ENCODE measurements at places on chromosomes 6 and 20.

GRCh38 chr6:138987080-138987642, 892 bp downstream of the REPS1 start:
- DNase-seq = no peak

GRCh38 chr6:32183483-32184083, 470 bp downstream of the AGER start:
- DNase-seq = no peak

DNA sequence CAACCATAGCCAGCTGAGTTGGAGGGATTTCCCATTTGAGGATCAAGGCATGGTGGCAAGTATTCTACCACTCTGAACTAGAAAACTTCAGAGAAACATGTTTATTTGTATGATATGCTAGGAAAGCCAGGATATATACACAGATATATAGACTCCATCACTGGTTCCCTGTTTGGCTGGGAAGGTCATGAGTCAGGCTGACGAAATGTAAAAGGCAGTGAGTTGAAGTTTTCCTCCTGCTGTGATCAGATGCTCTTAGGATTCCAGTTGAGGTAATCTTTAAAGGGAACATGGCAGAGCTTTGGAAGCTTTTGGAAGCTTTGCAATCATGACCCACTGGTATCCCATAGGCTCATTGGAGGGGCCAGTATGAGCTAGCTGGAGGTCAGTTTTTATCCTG, 1369.1 kb downstream of the EPHA7 start:
- DNase-seq = no peak

DNA sequence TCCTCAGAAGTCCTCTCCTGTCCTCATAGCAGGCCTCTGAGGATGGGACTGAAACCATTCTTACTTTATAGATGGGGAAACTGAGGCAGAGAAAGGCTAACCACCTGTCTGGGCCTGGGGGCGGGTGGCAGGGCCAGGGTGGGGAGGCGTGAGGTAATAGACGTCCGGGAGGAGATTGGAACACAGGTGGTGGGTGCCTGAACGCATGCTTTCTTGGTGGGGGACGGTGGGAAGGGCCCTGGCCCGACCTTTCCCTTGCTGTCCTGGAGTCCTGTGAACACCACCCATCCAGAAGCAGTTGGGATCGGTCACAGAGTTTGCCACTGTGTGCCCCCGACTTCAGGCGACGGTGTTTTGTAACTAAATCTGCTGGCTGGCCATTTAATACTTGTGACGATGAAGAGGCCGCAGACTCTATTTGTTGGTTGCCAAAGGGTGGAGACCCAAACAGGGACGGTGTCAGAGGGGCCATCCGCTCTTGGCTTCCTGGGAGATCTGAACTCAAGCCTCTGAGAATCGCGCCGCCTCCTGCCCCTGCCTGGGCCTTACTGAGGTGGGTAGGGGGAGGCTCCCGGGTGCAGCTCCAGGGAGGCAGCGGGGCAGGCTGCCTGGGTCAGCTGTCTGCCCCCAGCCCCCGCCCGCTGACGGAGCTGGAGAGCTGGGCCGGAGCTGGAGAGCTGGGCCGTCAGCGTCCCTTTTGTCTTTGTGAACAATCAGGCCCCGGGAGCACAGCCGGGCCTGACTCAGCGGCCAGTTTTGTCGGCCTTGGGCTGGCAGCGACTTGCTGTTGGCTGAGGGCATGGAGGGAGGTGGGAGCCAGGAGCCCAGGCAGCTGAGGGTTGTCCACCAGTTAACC, 4.1 kb downstream of the RBM38 start:
- DNase-seq = no peak

GRCh38 chr6:169898788-169899480, 147.5 kb downstream of the ERMARD start:
- no peak for DNase-seq

DNA sequence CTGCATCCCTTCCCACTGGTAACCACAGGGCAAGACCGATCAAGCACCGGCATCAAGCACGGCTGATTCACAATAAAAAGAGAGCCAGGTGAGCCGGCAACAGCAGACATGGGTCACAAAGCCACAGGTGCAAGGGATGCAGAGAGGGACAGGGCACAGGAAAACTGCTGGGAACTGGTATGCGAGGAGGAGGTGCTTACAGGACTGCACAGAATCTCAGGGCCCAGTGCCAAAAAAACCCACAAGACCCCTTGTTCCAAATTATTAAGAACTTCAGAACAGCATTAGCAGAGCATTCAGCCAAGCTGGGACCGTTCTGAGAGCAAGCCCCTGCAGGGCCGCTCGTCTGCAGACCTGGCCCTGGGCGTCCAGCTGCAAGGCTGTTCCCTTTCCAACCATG, 35.4 kb downstream of the BFSP1 start:
- no peak for DNase-seq

- no peak for DNase-seq
Observed at GRCh38 chr6:79038061-79038460, 40.0 kb downstream of the PHIP start.

DNA sequence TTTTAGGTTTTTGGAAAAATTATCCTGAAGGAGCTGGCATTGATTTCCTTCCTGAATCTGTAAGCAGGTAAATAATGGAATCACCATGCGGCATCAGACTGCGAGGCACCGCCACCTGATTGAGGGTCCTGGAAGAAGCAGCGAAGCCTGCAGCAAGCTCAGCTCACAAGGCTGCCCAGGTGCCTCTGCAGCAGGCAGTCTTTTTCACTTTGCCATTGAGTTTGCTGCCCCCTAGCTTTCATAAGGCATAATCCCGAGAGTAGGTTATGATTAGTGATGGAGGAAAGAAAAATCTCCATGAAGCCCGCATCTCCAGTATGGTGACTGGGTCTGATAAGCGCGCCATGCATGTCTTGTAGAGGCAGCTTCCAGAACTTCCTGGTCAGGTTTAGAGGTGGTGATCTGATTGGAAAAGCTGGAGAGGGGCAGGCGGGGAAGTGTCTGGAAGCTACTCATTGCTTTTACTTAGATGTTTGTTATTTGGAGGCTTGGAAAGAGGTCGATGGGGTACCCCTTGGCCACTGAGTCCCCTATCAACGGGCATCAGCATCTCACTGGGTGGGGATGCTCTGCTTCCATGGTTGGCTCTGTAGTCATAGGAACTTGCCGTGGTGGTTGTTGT, 26.7 kb downstream of the IYD start:
- peak; percentile 50 for DNase-seq

- DNase-seq = no peak
Observed at GRCh38 chr6:23414051-23414445, 712.0 kb upstream of the NRSN1 start.

DNA sequence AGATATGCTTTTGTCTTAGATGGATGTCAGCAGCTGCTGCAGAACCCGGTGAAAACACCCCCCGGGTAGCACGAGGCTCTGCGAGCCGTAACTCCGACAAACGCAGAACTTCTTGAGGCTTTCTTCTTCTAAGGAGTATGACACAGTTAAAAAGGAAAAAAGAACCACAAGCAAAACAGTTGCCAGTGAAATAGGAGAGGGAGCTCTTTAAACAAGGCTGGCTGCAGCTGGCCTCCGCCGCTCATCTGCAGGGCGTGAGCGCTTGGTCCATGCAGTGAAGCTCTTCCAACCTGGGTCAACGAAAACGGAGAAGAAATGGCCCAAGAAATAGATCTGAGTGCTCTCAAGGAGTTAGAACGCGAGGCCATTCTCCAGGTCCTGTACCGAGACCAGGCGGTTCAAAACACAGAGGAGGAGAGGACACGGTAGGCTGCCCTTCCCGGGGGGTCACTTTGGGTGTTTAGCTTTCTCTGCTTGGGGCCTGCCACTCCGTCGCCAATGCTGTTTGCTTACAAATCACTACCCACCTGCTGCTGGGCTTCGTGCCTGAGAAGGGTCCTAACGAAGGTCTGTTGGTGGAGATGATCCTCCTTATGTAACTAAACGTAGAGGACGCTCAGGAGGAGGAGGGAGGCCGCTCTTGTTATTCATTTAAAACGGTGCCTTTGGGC, 13.2 kb downstream of the SYTL3 start:
- DNase-seq = no peak

GRCh38 chr20:63626424-63627128, at the start of gene GMEB2:
Gene GMEB2 (minus strand): TSS chr20:63627101. CDS start chr20:63619397, 7,704 bp downstream.
- no peak for DNase-seq

GRCh38 chr6:111306104-111306888, 176.7 kb downstream of the REV3L start:
- no peak for DNase-seq

GRCh38 chr6:78670802-78671201, 196.5 kb upstream of the IRAK1BP1 start:
- DNase-seq = no peak

DNA sequence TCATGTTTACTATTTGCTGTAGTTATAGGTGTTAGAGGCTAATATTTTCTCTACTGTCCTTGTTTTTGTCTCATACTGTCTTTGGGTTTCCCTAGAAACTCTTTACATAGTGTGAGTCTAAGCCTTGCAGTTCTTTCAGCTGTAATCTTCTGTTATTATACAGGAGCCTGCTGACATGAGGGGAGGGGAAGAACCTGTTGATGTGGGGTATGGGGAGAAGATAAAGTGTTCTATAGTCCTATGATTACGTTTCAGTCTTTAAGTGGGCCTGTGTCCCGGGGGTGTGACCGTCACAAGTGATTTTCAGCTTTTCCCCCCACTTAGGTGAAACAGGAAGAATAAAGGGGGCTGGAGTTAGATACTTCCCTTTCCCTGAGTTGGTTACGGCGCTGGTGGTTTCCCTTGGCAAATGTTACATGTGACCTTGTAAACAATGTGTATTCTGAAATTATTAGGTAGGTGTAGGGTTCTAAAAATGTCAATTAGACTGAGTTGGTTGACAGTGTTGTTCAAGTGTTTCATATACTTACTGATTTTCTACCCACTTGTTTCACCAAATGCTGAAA, 41.3 kb downstream of the REV3L start:
- peak; percentile 9 for DNase-seq

- no peak for DNase-seq
Observed at GRCh38 chr6:89398762-89399525, 13.1 kb downstream of the RRAGD start.

DNA sequence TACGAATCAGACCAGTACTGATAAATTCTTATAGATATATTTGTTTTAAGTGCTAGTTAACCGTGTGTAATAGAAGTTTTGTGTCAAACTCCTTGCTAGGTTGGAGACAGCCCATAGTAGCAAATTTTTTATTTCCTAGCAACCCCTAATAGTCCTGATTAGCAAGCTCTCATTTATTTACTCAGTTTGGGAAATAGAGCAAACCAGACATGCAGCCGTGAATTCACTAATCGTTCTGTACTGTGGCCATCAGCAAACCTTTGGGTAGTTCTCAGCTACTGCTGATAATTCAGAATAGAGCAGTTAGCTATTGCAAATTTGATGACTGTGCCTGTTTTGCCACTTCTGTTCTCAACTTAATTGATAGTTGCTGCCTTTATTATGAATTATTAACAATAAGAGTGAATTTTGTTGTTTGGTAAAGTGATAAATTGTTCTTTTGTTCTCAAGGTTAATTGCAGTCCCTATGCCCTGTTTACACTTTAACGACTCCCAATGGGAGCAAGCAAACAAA, 215.8 kb downstream of the GRM1 start:
- DNase-seq = no peak

GRCh38 chr6:90169374-90169773, 127.3 kb downstream of the BACH2 start:
- no peak for DNase-seq

GRCh38 chr6:72381076-72381475, 240.8 kb upstream of the KCNQ5 start:
- DNase-seq = no peak
